ENCODE measurements at places on chromosomes 1 and 21. TPM values are rescaled to one million over a fixed set of nuclear protein-coding genes. Genes with fewer than 3 reads are reported as not detected.
A peak's percentile ranks its signal among the peaks of the same experiment; 100 is the strongest.

The AMY1A gene
- polyA plus RNA-seq = not detected

The CYYR1 gene
- polyA plus RNA-seq = 13.2 TPM

GRCh38 chr21:36129219-36129618 is 5.7 kb upstream of the CBR3 start:
- peaks cover 3% of the 10 kb centered on the region for H3K4me1 ChIP-seq
- H3K4me3 ChIP-seq = no peak overlapping the region
- no peaks in the 10 kb centered on the region for H3K36me3 ChIP-seq
- H3K27me3 ChIP-seq = no peaks in the 10 kb centered on the region
- no peak for DNase-seq

- DNase-seq = peak; percentile 87
- peaks cover 12% of the 10 kb centered on the region for H3K36me3 ChIP-seq
- no peaks in the 10 kb centered on the region for H3K27me3 ChIP-seq
Observed at GRCh38 chr1:236009857-236010256, 55.0 kb downstream of the NID1 start.

- no peak overlapping the region for H3K4me3 ChIP-seq
- no peaks in the 10 kb centered on the region for H3K36me3 ChIP-seq
- DNase-seq = no peak
- no peaks in the 10 kb centered on the region for H3K4me1 ChIP-seq
Observed at GRCh38 chr1:155527677-155528076, 34.9 kb downstream of the ASH1L start.

DNA sequence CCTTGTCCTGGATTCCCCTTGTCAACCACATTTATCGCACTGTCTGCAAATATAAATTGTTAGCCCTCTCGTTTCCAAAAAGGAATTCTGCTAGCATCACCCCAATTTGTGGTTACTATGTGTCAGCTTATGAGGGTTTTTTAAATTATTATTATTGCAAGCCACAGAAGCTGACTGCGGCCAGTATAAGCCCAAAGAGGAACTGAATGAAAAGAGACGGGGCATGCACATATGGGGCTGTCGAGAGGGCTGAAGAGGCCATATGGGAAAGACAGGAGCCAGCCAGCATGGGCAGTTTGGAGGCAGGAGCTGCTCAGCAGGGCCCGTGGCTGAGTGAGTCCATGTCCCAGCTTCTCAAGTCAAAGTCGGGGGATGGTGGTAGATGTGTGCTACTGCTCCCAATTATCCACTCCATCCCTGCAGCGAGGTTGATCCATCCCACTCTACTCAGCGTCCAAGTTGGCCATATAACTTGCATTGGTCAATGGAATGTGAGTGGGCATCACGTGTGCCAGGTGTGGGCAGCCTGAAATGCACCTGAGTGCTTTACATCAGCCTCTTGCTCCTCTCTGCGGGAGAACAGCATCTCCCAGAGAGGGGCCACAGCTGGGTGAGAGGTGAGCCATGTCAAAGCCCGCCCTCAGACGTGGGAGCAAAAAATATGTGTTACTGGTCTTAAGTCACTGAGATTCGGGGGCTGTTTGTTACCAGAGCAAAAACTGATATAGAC is 37.6 kb upstream of the LDLRAP1 start:
- H3K4me3 ChIP-seq = no peak overlapping the region
- no peaks in the 10 kb centered on the region for H3K27me3 ChIP-seq
- no peak for DNase-seq
- no peaks in the 10 kb centered on the region for H3K4me1 ChIP-seq
